CD4-positive, CD25-positive, alpha-beta regulatory T cell (primary cell): ENCODE measurements at places on chromosomes 16 and 17. TPM values are rescaled to one million over a fixed set of nuclear protein-coding genes. Genes with fewer than 3 reads are reported as not detected.

DNA sequence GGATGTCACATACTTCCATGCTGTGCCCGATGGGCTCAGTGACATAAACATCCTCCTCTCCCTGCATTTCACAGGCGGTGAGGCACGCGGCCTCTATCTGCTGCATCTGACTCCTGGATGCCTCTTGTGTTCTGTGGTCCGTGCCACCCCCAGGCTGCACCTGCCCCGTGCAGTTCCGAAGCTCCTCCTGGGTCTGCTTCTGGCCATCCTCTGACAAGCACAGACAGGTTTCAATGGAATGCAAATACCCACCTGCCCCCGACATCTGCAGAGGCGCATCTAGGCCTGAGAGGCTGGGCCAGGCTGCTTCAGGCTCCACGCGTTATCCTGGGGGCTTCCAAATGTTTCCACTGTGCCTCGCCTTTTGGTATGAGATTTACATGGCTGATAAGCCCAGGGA is 46.3 kb upstream of the DNAH17 start:
- DNase-seq, result no peak

Gene GLOD4
- 115 TPM for polyA plus RNA-seq

Gene DOC2B
- polyA plus RNA-seq, result not detected

Gene KRT25
- not detected for polyA plus RNA-seq

Gene TUBG2
- polyA plus RNA-seq, result 4.0 TPM
